ENCODE measurements at places on chromosomes 4 and X.

DNA sequence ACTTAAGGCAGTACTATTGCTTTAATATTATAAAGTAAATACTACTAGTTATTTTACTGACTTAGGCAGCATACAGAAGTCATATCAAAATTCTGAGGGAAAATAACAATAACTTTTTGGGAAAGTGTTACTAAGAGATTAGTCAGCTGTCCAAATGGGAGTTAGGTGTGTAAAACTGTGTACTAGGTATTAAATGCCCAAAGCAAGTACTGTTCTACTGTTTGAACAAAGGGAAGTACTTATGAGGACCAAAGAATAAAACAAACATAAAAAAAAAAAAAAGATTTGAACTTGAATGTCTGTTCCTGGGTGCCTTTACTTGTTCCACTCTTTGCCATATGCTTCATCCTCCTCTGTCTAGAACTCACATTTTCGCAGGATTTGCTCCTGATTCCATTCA, 174.4 kb downstream of the MSL3 start:
- no peak for DNase-seq

DNA sequence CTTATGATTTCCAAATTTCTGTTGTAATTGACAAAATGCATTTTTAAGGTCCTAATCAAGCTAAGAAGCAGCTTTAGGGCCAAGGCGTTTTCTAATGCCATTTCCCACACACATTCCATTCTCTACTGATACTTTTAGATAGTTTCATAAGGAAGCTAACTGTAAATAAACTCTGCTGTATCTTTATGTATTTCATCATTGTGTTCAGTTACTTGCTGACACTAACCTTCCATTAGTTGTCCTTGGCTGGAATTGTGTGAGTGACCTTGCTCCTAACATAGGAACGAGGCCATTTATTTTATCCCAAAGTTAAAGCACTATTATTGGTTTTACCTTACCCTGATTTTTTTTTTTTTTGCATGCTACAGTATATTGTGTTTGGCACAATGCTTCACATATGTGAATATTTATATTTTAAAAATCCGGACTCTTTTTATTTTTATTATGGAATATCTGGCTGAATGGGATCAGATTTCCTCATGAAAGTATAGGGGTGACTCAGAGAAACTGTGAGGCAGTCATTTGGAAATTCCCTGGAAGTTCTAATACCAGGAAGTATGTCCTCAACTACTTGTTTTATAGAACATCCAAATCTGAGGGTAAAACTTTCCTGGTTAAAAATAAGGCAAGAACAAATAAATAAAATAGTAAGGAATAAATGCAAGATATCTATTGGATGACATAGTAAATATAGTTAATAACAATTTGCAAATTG, 62.7 kb upstream of the SORBS2 start:
- DNase-seq: peak; percentile 22

- no peak for DNase-seq
Measured at GRCh38 chr4:10162341-10163000, 45.9 kb upstream of the WDR1 start.

DNA sequence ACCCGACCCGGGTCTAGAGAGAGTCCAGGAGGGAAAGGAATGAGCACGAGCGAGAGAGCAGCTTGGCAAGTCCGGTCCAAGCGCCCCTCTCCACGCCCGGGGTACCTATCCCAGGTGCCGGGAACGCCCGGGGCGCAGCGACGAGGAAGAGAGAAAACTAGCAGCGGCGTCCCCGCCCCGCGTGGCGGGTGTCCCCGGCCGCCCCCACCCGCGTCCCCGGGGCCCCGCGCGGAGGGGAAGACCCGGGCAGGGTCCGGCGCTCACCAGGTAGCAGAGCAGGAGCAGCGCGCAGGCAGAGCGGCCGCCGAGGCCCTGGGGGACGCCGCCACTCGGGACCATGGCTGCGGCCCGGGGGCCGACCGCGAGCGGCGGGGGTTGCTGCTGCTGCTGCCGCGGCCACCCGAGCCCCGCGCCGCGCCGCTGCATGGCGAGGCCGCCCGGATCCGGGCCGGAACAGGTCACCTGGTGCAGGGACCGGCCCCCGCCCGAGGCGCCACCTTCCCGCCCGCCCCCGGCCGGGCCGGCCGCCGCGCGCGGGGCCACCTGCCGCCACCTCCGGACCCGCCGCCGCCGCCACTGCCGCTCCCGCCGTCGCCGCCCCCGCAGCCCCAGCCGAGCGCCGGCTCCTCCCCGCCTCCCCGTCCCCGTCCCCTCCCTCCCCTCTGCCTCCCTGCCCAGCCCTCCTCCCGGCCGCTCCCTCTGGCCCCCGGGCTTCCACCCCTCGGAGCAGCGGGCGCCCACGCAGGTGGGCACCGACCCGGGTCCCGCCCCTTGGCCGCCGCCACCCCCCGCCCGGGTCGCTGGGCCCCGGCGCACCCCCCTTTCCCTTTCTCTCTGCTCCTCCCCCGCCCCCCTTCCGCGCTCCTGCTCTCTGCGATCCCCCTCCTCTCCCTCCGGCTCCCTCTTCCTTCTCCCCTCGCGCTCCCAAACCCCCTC, at the start of gene SEL1L3:
Gene SEL1L3, minus strand, starts transcription at position 578 of the 936 bp plus-strand sequence. Its CDS starts 152 bp downstream, at position 426.
- no peak for DNase-seq

Measured in kidney capillary endothelial cell (primary cell).